H54 (cell line): ENCODE measurements at places on chromosomes 16 and 17.

DNA sequence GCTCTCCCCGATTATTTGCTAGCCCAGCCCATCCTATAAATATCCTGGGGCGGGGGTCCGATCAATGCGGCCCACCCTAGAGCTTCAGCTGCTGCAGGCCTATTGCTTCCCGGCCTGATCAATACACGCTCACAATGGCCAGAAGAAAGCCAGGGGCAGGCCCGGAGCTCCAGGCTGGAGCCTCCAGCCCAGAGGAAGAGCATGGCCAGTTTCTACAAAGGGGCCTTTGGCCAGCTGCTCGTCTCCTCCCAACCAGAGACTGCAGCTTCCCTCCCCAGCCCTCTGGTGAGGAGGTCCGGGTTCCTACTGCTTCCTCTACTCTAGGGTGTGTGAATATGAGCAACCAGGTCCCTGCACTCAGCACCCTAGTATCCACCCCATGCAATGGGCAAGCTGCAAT lies 36.7 kb downstream of the SALL1 start:
- no peak for DNase-seq

- DNase-seq: no peak
Measured at GRCh38 chr16:715477-716199, 720 bp downstream of the METRN start.

- DNase-seq: peak; percentile 99
Measured at GRCh38 chr16:1826691-1827573, at the start of the genes FAHD1 and HAGH. FAHD1 (plus strand) TSS chr16:1827206; CDS start chr16:1827239, 33 bp downstream. HAGH (minus strand) TSS chr16:1826825; CDS start chr16:1826787, 38 bp downstream.

- peak; percentile 41 for DNase-seq
Measured at GRCh38 chr17:72657467-72658317, 434.8 kb downstream of the SLC39A11 start.

DNA sequence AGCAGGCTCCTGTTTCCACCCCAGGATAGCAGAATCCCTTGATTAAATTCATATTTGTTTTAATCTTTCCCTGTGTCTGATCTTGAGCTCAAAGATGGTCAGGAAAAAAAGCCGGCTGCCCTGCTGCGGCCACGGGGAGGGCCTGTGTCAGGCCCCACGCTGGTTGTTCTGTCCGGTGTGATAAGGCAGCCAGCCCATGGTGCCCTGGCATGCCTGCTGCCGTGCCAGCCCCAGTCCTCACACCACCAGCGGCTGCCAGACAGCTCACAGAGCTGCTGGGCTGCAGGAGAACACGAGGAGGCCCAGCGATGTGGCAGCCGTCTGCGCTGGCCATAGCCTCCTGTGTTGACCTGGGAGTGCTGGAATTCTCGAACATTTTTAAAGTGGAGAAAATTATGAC lies 34.7 kb upstream of the BRD7 start:
- no peak for DNase-seq

DNA sequence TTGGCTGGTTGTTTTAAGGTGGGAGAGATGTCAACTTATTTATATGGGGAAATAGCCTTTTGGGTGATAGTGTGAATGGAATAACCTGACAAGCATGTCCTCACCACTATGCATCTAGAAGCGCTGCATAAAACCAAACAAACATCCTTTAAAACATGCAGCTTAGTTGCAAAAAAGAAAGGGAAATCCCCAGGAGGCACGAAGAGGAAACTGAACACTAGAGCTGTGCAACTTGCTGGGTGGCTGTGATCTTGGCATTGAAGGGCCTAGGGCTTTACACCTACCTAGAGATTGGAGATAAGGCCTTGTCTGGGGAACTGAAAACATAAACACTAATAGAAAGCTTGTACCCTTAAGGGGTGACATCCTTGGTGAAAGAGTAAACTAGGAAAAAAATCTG lies 7.3 kb downstream of the C16orf54 start:
- no peak for DNase-seq

- DNase-seq: no peak
Measured at GRCh38 chr17:33838281-33838680, 416.8 kb upstream of the CCL2 start.

GRCh38 chr16:56289862-56290261 lies 98.6 kb downstream of the GNAO1 start:
- no peak for DNase-seq

DNA sequence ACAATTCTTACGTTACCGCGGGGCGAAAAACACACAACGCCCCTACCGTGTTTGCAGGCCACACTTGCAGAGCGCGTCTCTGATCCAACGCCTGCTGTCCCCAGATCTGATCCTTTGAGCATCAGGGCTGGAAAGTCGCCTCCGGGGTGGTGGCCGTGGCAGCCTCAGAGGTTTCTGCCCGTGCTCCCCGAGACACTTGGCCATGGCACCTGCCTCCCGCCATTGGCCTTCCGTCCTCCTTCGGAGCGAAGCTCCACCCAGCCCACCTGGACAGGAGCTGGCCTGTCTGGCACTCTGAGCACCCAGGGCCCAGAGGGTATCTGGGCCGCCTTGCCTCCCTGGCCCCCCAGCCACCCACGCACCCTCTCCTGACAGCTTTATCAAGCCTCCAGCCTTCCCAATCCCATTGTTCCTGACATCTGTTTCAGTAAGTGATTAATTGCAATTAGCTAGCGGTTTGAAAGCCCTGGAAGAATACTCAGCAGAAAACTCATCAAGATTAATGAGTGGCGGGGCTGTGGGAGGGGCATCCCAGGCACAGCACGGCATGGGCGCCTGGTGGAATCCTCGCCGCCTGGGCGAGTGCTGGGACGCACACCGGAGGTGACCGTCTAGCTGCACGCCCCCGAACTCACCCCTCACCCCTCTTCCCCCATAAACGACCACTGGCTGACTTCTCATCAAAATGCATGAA lies 181.5 kb upstream of the GSE1 start:
- DNase-seq: no peak

GRCh38 chr17:56740481-56740880 lies 93.2 kb downstream of the C17orf67 start:
- no peak for DNase-seq

GRCh38 chr16:61544165-61544564 lies 492.1 kb downstream of the CDH8 start:
- DNase-seq: no peak

DNA sequence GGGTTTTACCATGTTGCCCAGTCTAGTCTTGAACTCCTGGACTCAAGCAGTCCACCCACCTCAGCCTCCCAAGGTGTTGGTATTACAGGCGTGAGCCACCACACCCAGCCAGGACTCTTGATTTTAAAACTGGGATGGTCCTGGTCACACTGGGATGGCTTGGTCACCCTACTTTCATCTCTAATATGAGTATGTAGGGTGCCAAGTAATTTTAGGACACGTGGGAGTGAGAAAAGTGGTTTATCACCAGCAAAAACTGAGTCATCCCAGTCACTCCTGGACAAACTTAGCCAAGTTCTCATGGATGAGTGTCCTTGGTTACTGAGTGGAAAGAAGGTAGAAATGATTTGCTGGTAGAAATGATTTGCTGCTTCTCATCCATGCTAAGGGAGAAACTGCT lies 9.9 kb downstream of the CLEC19A start:
- no peak for DNase-seq

DNA sequence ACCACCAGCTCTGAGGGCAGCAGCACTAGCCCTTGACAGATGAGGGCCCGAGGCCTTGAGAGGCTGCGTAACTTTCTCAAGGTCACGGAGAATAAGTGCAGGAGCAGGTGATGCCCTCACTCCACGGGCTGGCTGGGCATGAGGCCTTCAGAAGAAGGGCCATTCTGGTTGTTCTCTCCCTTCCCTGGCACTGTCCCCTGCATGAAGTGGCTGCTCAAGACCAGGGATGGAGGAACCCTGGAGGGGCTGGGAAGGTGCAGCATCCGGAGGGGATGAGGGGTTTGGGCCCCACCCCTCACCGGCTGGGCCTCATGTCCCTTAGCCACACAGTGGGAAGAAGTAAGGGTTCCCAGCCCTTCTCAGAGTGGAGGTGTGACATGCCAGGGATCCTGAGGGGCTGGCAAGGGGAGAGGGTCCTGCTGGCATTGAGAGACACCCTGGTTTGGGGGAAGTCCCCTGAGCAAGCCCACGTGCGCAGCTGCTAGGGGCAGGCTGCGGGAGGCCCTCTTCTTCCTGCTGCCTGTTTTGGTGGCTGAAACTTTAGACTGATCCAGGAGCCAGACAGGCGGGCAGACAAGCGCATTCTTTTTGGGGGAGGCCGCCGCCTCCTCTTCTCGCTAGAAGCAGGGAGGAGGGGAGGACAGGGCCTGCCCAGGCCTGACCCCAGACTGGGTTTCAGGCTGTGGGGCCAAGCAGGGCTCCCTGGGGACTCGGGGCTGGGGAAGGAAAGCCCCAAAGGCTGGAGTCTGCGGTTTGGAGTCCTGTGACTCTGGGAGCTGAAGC lies 74.0 kb downstream of the N4BP1 start:
- DNase-seq: no peak

GRCh38 chr16:85395913-85396878 lies 216.9 kb upstream of the GSE1 start:
- no peak for DNase-seq

- DNase-seq: no peak
Measured at GRCh38 chr17:33595828-33596227, 302.7 kb upstream of the ASIC2 start.

DNA sequence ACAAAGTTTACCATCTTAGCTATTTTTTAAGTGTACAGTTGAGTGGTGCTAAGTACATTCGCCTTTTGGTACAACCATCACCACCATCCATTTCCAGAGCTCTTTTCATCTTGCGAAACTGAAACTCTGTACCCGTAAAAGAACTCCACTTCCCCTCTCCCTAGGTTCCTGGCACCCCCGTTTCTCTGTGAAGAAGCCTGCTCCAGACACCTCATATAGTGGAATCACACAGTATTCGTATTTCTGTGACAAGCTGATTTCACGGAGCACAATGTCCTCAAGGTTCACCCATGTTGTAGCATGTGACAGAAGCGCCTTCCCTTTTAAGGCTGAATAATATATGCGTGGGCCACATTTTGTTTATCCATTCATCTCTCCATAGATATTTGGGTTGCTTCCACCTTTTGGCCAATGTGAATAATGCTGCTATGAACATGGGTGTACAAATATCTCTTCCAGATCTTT lies 54.2 kb upstream of the MAP3K14 start:
- DNase-seq: no peak

- DNase-seq: no peak
Measured at GRCh38 chr16:50842589-50842988, 100.7 kb downstream of the CYLD start.

- DNase-seq: no peak
Measured at GRCh38 chr17:52995881-52996280, 826.8 kb upstream of the KIF2B start.

DNA sequence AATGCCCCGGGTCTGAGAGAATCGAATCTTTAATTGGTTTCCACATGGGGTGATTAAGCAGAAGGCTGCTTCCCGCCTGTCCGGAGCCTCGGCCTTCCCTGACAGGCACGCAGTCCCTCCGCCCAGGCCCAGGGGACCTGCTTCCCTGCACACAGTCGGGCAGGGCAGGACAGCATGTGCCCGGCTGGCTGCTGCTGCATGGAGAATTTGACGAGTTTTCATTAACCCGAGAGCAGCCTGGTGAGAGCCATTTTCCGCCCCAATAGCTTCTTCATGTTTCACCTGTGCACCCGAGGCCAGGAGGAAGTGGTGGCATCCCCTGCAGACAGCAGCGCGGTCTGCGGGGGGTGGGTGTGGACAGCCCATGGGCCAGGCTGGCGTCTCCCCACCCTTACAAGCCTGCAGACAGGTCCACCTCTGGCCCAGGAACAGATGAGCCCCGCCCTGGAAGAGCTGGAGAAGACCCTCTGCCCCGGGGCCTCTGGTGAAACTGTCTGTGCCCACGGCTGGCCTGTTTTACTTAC lies 67.0 kb downstream of the KLHDC4 start:
- no peak for DNase-seq

GRCh38 chr17:41486809-41487530 lies 2.7 kb downstream of the KRT36 start:
- no peak for DNase-seq

- DNase-seq: peak; percentile 32
Measured at GRCh38 chr17:66904760-66905624, 59.5 kb upstream of the CACNG4 start.

GRCh38 chr16:70375636-70376611 lies 29.2 kb downstream of the DDX19A start:
- DNase-seq: no peak

DNA sequence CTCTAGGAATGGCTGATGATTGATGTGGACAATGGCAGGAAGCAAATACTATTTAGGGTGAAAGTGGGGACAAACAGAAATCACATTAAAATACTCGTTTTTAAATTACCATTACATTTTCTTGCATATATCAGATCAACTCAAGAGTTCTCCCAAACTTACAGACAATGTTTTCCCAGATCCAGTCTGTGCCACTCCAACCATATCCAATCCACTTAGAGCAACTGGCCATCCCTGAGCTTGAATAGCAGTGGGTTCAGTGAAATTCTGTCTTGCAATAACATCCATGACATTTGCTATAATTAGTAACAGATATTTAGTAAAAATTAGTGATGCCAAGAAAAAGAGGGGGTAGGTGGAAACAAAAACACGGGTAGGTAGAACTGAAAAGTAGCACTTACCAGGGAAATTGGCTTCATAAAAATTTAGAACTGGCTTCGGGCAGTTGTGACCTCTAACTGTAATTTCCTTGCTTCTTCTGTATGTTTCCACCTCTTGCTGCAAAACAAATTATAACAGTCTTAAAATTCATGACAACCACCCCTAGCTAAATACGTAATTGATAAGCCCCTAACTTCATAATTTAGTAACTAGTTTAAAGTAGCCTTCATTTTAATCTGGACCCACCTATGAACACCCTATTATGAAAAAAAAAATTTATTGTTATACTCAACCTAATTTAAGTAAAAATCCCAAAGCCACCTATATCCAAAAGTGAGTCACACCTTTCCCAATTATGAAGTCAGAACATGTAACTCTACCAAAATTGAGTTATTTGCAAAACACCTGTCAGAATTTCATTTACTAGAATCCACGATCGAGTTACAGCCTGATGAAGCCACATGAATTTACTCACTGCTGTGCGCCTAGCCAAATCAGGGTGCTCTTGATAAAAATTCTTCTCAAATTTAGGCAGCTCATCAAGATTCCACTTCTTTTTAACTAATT lies 2.0 kb downstream of the DDX5 start:
- DNase-seq: no peak

- DNase-seq: no peak
Measured at GRCh38 chr16:50038756-50039529, 13.9 kb downstream of the CNEP1R1 start.

GRCh38 chr17:2978116-2978515 lies 85.3 kb downstream of the OR1D5 start:
- no peak for DNase-seq

DNA sequence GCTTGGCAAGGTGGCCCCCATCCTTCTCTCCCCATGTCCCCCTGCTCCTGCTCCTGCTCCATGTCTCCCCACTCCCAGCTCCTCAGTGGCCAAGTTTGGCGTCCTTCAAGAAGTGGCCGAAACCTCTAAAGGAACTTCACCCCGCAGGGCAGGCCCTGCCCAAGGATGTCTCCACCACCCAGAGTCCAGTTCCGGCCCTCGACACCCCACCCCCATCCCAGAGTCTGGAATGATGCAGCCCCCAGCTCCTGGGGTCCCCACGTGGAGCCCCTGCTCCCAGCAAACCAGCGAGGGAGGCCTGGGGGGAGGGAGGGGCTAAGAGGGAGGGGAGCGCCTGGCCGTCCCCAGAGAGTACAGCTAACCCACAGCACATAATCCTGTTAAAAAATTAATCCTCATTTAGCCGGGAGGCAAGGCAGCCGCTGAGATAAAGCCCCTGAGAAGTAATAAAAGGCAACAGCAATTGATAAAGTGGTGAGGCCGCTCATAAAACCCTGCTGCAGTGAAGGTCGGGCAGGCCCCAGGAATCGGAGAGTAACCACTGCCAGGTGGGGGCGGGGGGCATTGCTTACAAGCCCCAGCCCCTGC lies 9.9 kb upstream of the ENPP7 start:
- DNase-seq: no peak

- DNase-seq: no peak
Measured at GRCh38 chr17:52532373-52532772, 373.9 kb upstream of the CA10 start.
